Motor neuron (in vitro differentiated cells): ENCODE measurements at places on chromosomes 5 and 9.

- no peak for ATAC-seq
Observed at GRCh38 chr5:112479418-112479817, 60.3 kb upstream of the EPB41L4A start.

GRCh38 chr5:172167895-172168294 lies 20.1 kb downstream of the STK10 start:
- peak; percentile 65 for ATAC-seq

DNA sequence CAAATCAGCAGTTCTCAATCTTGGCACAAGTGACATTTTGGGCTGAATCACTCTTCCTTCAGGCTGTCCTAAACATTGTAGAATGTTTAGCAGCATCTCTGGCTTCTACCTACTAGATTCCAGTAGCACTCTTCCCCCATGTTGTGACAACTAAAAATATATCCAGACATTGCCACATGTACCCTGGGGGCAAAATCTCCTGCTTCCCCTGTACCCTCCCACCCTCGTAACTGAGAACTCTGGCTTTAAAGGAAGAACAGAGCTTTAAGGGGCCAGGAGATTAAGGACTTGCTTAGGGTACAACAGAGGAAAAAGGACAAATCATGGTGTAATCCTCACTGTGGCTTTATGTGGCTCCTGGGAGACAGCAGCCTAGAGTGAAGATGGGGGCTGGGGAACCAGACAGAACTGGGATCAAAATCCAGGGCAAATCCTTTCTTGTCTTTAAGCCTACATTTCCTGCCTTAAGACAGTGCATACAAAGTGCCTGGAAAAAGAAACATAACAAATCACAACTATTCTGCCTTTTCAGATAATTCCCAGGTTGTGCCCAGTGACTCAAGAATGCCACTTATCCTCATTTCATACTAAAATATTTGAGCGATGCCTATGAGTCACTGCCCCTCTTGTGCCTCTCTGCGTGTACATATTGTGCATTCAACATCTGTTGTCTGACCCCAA lies 109.3 kb downstream of the DAPK1 start:
- ATAC-seq: no peak

GRCh38 chr9:16623989-16624743 lies 246.3 kb downstream of the BNC2 start:
- no peak for ATAC-seq

DNA sequence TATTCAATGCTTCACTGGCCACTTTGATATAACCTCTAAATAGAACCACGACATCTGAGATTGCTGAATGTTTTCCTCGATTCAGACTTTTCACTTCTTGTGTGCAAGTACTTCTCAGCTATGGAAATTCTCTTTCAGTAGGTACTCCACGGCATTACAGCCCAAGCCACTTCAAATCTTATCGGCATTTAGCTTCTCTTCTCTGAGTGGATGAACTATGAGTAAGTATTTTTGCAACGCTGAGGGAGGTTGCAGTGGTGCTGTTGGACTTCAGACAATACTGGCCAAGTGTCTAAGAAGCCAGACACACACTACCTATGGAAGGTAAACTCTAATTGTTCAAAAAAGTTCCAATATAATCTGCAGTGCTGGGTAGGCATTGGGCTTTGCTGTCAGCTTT lies 60.1 kb downstream of the FBN2 start:
- no peak for ATAC-seq

GRCh38 chr9:92980085-92980745 lies 32.9 kb downstream of the FGD3 start:
- no peak for ATAC-seq

DNA sequence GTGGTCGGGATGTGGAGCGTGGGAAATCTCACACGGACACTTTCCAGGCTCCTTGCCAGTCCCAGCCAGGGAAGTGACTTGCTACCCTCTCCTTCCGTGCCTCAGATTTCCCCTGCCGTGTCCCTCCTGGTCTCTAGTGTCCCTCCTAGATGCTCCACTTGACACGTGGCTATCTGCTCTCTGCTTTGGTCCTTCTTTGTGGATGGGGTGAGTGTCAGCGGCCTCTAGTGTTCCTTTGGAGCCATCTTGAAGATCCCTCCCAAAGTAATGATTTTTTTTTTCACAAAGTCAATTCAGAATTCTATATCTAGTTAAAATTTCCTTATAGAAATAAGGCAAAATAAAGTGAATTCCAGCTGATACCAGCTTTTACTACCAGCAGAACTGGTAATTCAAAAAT lies 117.7 kb downstream of the MRPL36 start:
- no peak for ATAC-seq

- no peak for ATAC-seq
Observed at GRCh38 chr9:31839273-31839672, 545.2 kb upstream of the ACO1 start.
